Fibroblast of upper back skin (primary cell): ENCODE measurements at places on chromosomes 7 and 10.

- no peak for DNase-seq
These were observed 23.9 kb upstream of the TPK1 start for GRCh38 chr7:144859739-144860138.

- DNase-seq, result no peak
These were observed 35.8 kb downstream of the TAX1BP1 start for GRCh38 chr7:27775782-27776181.

DNA sequence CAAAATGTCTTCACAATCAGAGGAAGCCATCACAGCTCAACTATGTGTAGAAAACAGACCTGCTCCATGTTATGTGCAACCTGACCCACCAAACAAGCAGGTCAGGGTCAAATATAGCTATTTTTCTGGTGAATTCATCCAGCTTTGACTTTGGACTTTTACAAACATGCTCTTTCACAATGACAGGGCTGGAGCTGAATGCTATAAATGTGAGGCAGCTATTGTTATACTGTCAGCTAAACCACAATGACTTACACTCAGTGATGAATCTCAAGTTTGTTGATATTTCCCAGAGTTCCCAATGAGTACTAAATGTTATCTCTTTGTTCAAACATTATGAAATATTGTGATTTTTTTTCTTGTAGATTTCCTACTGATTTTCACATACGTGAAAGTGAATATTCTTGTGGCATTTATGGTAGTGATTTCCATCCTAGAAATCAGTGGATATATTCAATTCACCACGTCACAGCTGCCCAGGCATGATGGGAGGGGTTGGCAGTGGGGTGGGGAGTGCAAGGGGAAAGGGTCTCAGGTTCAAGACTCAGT is 2.5 kb upstream of the ITIH2 start:
- peak; percentile 2 for DNase-seq

- no peak for DNase-seq
These were observed 13.9 kb upstream of the ADO start for GRCh38 chr10:62790571-62790970.

GRCh38 chr7:38548605-38549004 is 82.6 kb downstream of the AMPH start:
- DNase-seq, result no peak

DNA sequence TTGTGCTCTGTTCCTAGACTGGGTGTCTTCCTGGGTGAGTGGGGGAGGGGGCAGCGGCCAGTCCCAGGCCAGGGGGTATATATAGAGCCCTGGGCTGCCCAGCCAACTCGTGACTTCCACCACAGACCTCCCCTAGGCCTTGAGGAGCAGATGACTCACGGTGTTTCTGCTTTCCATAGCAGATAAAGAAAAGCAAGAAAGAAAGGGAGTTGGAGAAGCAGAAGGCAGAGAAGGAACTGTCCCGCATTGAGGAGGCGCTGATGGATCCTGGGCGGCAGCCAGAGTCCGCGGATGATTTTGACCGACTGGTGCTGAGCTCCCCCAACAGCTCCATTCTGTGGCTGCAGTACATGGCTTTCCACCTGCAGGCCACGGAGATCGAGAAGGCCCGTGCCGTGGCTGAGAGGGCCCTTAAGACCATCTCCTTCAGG is 10.1 kb downstream of the CALHM2 start:
- peak; percentile 43 for DNase-seq

GRCh38 chr10:74901301-74901700 is 74.9 kb downstream of the KAT6B start:
- no peak for DNase-seq

- DNase-seq, result no peak
These were observed 299.9 kb downstream of the RPS24 start for GRCh38 chr10:78333362-78334143.

DNA sequence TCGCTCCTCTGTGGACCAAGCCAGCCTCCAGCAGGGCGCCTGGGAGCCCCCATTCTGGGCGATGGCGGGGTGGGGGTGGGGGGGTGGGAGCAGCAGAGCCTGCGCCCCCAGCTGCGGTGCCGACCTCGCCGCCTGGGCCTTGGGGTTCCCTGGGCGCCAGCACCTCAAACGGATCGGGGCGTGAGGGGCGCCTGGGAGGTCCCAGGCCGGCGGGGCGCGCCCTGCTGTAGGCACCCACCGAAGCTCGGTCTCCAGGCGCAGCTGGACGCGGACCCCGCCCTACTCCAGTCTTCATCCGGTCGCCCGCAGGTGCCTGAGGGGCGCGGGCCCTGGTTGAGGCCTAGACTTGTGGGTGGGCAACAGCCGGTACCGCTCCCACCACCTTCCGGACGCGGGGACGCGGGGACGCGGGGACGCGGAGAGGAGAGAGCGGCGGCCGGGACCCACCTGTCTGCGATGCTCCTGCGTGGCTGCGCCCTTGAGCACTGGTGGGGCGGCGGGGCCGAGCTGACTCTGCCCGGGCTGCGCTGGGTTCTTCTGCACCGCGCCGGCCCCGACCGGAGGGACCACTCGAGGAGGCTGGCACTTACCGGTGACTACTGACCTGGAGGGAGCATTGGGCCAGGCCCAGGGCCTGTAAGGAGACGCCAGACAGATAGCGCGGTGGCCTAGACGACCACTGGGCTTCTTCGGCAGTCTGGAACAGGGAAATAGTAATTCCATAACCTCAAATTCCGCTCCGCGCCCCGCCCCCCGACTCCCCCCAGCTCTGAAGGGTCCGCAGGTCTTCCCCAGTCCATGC is 5.5 kb upstream of the KCP start:
- no peak for DNase-seq
